ENCODE measurements at places on chromosomes 3 and 15.

- no peak for DNase-seq
These were observed 215.1 kb upstream of the MLF1 start for GRCh38 chr3:158355623-158356588.

GRCh38 chr15:36953346-36953745 is 147.0 kb downstream of the MEIS2 start:
- DNase-seq: peak; percentile 17

DNA sequence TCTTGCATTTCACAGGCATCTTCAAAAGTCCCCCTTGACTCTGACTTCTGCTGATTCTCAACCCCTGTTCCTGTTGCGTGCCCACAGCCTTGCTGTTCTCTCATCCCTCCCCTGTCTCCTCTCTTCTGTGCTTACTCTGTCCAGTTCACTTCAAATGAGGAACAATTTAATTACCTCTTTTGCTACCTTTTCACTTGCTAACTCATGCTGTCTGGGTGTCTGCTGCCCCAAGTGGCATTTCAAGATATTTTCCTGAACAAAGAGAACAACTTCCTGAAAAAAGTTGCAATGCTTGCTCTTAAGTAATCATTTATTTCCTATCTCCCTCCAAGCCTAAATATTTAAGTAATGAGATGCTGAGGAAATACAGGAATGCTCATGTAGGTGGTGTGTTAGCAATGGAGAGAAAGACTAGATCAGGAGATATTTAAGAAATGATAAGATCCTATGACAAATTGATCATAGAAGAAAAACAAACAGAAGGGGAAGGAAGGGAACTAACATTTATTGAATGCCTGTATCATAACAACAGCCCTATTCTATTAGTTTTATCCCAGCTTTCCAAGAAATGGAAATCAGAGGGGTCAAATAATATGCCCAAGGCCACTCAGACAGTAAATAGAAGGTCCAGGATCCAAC is 42.2 kb downstream of the SV2B start:
- DNase-seq: no peak

DNA sequence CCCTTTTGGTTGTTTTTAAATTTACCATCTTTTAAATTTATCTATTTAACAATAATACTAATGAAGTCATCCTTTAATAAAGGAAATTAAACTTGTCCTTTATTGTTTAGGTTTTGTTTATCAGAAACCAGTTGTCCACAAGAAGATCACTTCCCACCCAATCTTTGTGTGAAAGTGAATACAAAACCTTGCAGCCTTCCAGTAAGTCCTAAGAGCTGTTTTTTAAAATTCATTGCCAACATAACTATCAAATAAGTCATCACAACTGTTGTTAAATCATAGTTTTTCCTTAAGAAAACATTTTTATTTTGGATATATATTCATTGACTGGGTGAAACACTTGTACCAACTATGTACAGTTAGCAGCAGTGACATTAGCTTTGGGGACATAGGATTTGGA is 59.4 kb downstream of the CALML4 start:
- DNase-seq: no peak

GRCh38 chr15:62326460-62327011 is 161.5 kb upstream of the C2CD4B start:
- peak; percentile 15 for DNase-seq

DNA sequence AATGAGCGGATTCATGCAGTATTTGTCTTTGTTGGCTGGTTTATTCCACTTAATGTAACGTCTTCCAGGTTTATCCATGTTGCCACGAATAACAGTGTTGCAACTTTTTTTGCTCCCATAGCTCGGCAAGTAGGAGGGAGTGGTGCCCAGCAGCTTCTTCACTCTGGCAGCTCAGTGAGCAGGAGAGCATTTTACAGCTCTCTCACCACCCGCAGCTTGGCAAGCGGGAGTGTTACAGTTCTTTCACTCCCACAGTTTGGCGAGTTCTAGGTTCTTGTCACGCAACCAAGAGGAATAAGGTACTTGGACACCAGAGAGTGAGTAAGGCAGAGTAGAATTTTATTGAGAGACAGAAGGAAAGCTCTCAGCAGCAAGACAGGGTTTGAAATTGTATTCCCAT is 935.2 kb downstream of the TBL1XR1 start:
- no peak for DNase-seq

GRCh38 chr3:30551927-30552326 is 54.5 kb upstream of the TGFBR2 start:
- no peak for DNase-seq

DNA sequence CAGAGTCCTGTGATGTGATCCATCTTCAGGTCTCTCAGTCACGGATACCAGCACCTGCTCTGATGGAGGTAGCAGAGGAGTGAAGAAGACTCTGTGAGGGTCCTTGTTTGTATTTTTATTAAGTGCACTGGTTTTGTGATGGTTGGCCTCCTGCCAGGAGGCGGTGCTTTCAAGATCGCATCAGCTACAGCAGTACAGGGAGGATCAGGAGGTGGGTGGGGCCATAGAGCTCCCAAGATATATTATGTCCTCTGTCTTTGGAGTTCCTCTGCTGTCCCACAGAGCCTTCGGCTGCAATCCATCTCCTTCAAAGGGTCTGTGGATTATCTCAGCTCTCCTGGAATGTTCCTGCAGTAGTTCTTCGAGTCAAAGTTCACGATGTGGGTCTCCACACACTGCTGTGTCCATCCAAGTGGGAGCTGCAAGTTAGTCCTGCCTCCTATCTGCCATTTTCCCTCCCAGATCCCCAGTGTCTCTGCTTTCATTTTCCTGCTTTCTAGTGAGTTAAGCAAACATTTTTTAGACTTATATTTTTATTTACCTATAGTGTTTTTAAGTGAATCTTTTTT is 54.7 kb downstream of the TM2D3 start:
- no peak for DNase-seq

DNA sequence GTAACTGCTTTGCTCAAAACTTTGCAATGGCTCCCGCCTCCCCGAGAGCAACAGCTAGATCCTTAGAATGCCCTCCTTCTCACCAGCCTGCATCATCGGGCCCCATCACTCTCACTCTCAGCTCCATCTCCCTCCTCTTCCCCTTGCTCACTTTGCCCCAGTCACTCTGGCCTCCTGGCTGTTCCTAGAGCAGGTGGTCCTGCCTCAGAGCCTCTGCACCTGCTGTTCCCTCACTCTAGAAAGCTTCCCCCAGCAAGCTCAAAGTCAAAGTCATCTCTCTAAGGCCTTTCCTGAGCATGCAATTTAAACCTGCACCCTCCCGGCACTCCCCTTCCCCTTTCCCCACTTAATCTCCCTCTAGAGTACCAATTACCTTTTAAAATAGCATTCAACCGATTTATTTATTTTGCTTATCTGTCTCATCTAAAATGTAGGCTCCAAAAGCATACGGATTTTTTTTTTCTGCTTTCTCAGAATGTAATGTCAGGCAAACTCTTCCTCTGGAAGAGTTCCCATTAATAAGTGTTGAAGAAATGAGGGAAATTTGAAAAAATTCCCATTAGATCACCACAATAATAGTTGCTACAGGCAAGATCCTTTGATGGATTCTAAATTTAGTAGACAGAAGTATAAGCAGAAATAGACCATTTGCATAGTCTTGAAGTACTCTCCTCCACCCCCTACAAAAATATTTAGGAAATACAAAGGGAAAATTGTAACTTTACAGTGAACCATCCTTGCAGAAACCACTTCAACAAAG is 15.9 kb upstream of the HES1 start:
- no peak for DNase-seq

DNA sequence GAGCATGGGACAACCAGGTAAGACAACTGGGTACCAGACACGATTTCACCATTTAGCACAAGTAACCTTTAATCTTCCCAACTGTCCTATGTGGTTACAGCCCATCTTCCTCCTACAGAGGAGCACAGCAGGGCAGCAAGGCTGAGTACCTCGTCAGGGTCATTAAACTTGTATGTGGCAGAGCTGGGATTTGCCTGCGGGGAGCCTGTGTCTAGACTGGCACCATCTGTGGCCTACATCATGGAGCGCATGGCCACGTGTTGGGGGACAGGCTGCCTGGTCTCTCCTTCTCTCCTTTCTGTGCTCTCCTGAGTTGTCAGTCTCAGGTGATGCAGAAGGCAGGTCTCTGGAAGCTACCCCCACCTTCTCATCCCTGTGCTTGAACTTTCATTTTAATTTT is 32.2 kb downstream of the GOLGA6A start:
- no peak for DNase-seq

GRCh38 chr3:61796088-61796680 is 234.8 kb downstream of the PTPRG start:
- no peak for DNase-seq

- DNase-seq: no peak
These were observed 337.7 kb downstream of the NEK10 start for GRCh38 chr3:27031476-27031875.

DNA sequence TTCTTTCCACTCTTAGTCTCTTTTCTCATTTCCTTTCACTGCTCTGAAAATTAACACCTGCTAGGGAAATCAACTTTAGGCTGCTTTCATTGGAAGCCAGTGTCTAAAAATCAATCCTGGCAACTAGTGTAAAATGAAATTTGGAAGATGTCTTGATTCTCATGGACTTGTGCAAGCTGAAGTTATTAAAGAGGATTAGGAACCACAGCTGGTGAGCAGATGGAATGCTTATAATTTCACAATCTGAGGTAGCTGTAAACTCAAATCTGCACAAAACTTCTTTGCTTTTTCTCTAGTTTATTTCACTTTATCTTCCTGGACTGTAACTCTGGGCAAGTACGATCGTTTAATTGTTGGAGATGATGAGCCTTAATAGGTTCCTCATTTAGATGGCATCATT is 175.6 kb downstream of the GHSR start:
- no peak for DNase-seq

DNA sequence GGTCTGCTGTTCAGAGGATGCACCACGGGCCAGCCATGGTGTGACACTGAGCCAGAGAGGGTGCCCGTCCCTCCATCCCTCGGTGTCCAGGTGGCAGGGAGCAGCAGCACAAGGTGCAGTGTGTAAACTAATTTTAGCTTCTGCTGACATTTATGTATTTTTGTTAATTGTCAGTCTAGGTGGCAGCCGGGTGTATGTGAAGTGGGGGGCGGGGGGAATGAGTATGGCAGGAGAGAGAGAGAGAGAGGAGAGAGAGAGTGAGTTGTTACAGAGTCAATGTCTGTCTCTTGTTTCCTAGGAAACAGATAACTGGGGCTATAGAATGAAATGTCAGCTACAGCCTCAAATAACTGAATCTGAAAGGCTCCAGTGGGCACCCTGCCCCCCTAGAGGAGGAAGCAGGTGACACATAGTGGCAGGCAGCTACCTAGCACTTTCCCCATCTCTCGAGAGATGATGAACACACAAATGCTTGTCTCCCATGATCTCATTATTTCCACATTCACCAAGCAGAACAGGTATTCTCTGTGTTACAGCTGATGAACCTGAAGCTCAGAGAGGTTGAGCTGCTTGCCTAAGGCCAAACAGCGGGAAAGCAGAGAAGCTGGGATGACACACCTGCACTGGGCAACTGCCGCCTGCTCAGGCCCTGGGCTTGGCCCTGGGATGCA is 24.7 kb downstream of the RASGRF1 start:
- DNase-seq: no peak

DNA sequence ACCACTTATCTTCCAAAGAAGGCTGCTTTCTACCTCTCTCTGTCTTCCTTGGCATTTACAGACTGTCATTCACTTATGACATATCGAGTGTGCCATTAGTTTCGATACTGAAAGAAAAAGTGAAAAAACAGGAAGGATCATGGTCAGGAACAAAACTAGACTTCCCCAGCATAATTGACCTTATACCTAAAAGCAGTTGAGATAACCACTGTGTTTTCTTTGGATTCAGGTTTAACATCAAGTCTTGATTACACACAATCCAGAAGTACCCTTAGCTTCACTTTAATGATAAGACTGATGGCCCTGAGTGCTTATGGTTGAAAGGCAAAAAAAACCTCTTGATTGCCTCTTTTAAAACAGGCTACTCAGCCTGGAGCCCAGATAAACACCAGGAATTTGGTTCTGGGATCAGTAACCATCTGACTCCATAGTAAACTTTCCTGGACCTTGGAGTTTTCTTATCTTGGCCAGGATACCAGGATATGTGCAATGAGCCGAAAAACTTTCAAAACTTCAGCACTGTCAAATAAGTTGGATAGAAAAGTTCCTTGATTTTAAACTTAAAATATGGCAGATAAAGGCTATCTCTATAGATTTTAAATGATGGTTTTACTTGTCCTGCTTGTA is 5.0 kb upstream of the UACA start:
- DNase-seq: no peak

- peak; percentile 42 for DNase-seq
These were observed at the start of gene FAM131A for GRCh38 chr3:184337399-184337714. TSS of gene FAM131A (plus strand) at chr3:184337600. CDS start at chr3:184337631, 31 bp downstream.

DNA sequence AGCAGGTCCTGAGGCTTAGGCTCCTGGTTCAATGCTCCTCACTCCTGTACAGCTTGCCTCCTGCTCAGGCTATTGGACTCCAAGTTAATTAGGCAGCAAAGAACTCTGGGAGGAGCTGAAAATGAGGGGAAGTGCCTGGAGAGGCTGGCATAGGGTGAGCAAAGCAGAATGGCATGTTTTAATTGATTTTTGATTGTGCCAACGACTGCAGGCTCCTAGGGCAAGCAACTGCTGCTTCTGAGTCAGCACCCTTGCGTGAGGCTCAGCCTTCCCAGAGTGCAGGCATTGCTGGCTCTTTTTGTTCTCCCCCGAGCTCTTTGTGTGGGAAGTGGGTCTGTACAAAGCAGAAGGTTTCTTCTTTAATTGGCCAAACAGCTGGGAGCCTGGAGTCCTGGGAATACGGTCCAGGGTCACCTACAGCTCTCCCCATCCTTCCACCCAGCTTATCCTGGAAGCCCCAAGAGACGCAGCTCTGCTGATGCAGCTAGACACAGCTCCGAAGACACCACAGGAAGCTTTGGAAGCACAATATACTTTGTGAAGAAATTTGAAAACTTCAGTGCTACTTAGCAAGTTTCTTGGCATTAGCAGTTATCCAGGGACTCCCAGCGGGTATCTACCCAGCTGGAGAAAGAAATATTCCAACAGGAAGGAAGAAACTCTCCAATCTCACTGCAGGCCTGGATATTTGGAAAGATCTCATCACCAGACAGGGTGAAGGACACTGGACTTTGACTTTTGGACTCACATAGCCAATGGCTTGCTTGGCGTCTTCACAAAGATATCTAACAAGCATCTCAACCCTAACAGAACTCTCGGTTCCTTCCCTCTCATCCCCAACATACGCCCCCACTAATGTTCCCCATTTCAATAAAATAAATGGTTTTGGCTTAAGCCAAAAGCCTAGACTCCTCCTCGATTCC is 76.8 kb downstream of the BDH1 start:
- peak; percentile 52 for DNase-seq

GRCh38 chr3:186079925-186080324 is 29.0 kb downstream of the ETV5 start:
- no peak for DNase-seq

Data from fibroblast of skin of right biceps (primary cell).